ENCODE measurements at places on chromosomes 2 and 18.
A peak's percentile ranks its signal among the peaks of the same experiment; 100 is the strongest.

GRCh38 chr18:12092398-12093229 lies 1.0 kb upstream of the ANKRD62 start:
- no peak for DNase-seq

GRCh38 chr2:83633423-83633822 lies 825.7 kb downstream of the SUCLG1 start:
- no peak for DNase-seq

- DNase-seq = no peak
Observed at GRCh38 chr18:9700261-9700796, 7.8 kb upstream of the RAB31 start.

DNA sequence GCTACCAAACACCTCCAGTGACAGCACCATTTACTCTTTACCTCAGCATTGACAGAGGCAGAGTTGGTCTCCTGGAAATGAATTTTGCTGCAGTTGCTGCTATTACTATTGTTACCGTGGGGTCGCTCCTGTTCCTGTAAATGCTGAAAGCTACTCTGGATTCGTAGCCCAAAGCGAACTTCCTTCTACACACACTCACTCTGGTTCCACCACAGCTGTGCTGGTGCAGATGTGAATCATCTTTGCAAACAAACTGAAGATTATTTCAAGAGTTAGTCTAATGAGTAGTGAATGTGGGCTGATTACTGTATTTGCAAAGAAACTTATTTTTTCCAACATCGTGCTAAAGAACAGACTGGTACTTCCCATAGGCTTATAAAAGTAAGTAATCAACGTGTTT lies 304.0 kb downstream of the LPIN1 start:
- no peak for DNase-seq

DNA sequence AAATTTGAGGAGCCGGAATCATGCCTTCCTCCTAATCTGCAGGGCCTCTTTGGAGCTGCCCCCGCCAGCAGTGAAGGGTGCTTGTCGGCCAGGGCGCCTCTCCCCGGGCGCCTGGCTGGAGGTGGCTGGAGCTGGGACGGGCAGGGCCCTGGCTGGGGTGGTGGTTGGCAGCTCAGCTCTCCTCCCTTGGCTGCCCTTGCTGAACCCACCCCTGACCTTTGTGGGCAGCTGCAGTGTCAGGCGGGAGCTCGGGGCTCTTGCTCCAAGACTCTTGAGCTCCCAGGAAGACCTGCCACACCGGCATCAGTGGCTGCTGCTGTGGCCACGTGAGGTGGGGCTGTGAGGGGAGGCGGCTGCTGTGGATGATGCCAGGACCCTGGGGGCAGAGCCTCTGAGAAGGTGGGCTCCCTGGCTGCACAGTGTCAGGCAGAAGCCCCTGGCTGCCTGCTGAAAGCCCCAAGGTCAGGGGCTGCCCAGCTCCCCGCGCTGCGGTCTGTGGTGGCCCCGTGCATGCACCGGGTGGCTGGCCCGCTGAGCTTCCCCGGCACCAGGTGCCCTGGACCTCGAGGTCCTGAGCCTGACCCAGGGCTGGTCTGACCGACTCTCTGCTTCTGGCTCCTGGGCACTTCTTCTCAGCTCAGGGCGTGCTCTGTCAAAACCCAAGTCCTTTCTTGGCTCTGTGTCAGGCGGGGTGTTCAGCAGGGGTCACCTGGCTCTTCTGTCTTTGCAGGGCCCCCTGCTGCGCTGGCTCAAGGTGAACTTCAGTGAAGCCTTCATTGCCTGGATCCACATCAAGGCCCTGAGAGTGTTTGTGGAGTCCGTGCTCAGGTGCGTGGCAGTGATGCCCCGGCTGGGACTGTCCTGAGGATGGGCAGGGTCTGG lies 34.5 kb downstream of the PDIA6 start:
- no peak for DNase-seq

GRCh38 chr2:159126432-159127022 lies 158.1 kb downstream of the TANC1 start:
- peak; percentile 41 for DNase-seq

DNA sequence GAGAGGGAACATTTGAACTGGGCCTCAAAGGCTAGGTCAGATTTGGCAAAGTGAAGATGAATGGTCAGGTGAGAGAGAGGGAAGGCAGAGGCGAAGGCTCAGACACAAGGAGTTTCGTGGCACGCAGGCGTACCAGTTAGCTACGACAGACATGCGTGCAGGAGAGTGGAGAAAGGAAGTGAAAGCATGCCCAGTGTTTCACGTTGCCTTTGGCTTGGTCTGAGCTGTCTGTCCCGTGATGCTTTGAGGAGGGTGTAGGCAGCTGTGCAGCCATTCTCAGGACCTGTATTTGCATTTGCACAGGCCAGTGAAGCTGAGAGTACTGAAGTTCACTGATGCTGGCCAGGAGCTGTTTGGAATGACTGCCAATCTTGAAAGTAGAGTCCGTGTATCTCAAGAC lies 69.5 kb downstream of the HNRNPLL start:
- DNase-seq = no peak

- no peak for DNase-seq
Observed at GRCh38 chr2:95041824-95042442, 16.4 kb downstream of the MAL start.

- DNase-seq = no peak
Observed at GRCh38 chr2:52884761-52885352, 882.7 kb upstream of the CHAC2 start.

GRCh38 chr18:50578030-50578429 lies 18.1 kb downstream of the MAPK4 start:
- no peak for DNase-seq

DNA sequence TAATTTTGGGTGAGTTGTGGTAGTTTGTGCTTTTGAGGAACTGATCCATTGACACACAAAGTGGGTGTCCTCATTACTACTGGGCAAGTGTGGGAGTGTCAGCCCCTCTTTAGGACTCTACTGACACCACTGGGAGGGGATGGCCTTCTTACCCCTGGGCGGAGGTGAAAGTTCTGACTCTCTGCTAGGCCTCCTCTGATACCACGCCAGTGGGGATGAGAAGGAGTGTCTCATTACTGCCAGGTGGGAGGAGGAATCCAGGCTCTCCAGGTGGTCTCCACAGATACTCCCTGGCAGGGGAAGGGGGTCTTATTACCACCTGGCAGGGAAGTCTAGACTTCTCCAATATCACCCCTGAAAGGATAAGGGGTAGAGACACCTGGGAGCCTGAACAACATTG lies 9.1 kb downstream of the LCLAT1 start:
- DNase-seq = no peak

- no peak for DNase-seq
Observed at GRCh38 chr2:189179570-189179950, at the start of gene COL5A2. COL5A2 (minus strand) TSS chr2:189179761; CDS start chr2:189179604, 157 bp downstream.
